Upper lobe of right lung (tissue), 1 donor: ENCODE measurements at places on chromosomes 2 and 18.
A peak's percentile ranks its signal among the peaks of the same experiment; 100 is the strongest.

DNA sequence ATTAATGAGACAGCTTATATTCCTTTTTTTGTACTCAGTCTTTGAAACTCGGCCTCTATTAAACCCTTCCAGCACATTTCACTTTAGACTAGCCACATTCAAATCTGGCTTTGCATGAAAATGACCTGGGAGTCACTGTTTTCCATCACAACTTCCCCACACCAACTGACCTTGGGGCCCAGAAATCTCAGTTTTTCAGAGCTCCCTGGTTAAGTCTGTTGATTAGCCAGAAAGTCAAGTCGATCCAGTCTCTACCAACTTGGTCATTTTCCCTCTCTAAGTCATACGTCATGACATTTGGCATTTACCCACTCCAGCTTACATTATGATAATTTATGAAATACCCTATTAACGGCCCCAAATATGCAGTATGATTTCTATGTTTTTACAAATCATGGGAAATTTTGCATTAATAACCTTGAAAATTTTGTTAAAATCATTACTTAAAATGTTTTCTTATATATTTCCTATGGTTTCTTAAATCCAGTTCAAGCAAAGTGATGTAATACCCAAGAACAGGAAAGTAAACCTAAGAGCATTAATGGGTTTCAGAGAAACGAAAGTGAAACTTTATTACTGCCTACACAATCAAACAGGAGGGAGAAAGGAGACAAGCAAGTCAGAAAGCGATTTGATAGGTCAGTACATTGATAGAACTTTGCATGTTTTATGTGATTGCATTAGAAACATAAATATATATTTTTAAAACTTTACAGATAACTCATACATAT, 77.1 kb downstream of the SPATS2L start:
- no peaks in the 10 kb centered on the region for H3K27me3 ChIP-seq
- H3K4me3 ChIP-seq, result peak overlapping the region; percentile 15
- H3K4me1 ChIP-seq, result peaks cover 32% of the 10 kb centered on the region
- H3K36me3 ChIP-seq, result no peaks in the 10 kb centered on the region
- no peak for DNase-seq

DNA sequence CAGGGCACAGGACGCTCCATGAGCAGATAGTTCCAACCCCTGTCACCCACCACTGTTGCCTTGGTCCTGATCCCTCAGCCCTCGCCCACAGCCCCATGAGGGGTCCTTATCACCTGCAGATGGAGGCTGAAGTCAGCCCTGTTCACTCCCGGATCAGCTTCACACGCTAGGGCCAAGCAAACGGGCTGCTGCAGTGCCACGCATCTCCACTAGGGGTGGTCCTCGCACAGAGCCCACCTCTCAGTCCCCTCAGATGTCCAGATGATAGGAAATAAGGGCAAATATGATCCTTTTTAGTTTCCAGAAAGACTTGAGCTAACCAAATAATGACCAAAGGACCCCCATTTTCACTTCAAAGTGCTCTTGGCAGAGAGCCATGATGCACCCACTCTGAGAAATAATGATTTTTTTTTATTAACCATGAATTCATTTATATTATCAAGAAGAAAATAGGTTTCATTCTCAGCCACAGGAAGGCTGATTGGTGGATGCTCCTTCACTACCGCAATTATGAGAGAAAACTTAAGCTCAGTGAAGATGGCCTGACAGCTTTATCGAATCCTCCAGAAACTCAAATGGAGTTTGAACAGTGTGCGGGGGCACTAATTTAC, 71.9 kb upstream of the KLHL29 start:
- no peak for DNase-seq
- H3K4me1 ChIP-seq, result no peaks in the 10 kb centered on the region
- H3K27me3 ChIP-seq, result no peaks in the 10 kb centered on the region
- no peak overlapping the region for H3K4me3 ChIP-seq
- H3K36me3 ChIP-seq, result no peaks in the 10 kb centered on the region

DNA sequence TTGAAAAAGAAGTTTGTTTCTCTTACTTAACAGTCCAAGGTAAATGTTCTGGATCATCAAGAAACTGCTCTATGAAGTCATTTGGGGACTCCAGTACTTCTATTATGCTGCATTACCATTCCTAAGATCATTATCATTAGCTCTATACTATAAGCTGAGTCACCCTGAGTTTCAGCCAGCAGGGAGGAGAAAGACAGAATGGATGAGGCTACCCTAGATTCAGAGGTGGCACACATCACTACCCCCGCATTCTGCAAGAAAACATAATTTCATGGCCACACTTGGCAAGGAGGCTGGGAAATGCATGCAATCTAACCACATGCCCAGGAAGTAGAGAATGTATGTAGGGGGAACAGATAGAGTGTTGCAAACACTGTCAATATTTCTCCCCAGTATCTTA, 16.6 kb upstream of the LNPK start:
- H3K36me3 ChIP-seq, result no peaks in the 10 kb centered on the region
- H3K27me3 ChIP-seq, result peaks cover 10% of the 10 kb centered on the region
- no peak for DNase-seq
- H3K4me3 ChIP-seq, result no peak overlapping the region
- no peak overlapping the region for H3K27ac ChIP-seq

- H3K27ac ChIP-seq, result no peak overlapping the region
- no peaks in the 10 kb centered on the region for H3K4me1 ChIP-seq
- DNase-seq, result peak; percentile 51
- H3K4me3 ChIP-seq, result no peak overlapping the region
Observed at GRCh38 chr2:240401308-240401707, 34.2 kb upstream of the GPC1 start.

DNA sequence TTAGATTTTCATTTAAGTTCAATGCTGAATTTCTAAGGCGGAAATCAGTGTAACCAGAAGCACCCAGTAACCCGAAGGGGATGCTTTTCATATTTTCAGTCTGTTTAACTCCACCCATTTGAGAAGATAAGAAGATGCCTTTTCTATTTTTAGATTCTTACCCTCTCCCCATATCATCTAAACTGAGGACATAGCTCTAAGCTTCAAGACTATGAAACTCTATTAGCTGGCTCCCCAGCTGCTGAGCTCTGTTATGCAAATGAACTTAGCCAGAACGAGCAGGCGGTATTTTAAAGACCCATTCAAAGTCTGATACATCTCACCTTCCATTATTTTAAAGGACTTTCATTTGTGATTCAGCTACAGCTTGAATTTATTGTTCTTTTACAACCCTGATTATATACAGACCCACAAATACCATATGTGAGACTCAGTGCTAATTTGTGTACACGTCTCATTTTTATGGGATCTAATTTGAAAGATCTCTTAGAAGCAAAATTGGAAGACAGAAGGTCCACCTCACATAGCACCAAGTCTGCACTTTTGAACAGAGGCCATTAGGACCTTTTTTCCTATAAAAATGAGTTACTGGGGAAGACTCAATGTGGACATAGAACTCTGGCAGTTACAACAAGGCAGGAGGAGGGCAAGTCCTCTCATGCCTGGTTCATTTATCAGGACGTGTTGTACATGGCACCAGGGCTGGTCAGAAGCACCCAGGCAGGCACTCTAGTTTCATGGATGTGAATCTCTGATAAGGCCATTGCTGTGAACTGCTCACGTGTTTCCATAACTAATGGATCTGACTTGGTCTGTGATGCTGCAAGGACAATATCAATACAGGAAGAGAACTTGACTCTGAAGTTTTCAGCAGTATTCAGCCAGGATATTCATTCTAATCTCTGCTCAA, 16.3 kb downstream of the CDC42EP3 start:
- no peaks in the 10 kb centered on the region for H3K27me3 ChIP-seq
- peaks cover 92% of the 10 kb centered on the region for H3K4me1 ChIP-seq
- H3K27ac ChIP-seq, result peak overlapping the region; percentile 77
- no peak for DNase-seq
